ENCODE measurements at places on chromosomes 13 and 19.

DNA sequence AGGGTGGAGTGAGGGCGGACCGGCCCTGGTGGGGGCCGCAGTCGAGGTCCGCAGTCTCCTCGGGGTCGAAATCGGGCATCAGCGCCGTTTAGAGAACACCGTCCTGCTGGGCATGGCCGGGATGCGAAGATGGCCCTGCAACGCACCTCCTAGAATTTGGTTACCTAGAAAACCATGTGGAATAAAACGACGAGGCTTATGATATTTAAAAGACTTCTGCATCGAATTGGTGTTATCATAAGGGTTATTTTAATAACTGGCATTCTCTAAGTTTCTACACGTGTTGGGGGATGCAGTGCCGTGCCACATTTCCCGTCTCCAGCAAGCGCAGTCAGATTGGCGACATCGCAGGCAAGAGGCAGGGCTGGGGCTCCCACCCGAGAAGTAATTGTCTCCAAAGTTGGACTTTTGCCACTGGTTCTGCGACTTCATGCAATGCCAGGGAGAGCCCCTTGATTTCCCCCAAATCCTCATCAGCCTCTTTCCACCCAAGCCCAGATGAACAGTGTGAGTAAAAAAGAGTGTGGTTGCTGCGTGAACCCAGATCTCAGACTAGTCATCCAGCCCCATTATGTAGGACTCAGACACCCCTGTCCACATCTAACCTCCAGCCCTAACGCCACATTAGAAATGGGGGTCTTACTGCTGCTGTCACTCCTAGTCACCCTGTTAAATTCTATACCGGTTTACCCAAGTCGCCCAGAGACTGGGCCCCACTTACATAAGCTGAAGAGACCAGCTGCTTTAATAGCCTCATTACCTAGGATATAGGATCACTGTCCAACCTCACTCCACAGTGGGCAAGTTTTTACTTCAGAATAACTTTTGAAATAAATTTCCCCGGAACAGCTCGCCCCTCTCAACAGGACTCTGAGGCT is 571 bp upstream of the DHRS12 start:
- no peak for DNase-seq

- DNase-seq, result peak; percentile 96
Measured at GRCh38 chr19:39411832-39412099, 703 bp upstream of the PLEKHG2 start.

GRCh38 chr13:39516096-39516495 is 86.9 kb downstream of the LHFPL6 start:
- no peak for DNase-seq

GRCh38 chr19:788983-789700 is 8.1 kb upstream of the PTBP1 start:
- DNase-seq, result no peak

DNA sequence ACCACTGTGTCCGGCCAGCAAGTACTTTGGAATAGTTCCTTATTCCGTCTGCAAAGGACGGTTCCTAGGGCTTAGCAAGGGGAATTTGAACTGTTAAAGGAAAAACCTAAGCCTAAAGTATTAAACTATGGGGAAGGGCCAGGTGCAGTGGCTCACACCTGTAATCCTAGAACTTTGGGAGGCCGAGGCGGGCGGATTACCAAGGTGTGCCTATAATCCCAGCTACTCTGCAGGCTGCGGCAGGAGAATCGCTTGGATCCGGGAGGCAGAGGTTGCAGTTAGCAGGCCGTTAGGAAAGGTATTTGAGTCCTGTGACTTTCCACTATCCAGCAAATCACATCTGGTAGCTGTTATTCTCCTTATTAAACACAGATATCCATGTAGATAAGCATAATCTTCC is 9.4 kb upstream of the RAB20 start:
- no peak for DNase-seq

- peak; percentile 69 for DNase-seq
Measured at GRCh38 chr19:3163230-3163886, 15.2 kb upstream of the S1PR4 start.

DNA sequence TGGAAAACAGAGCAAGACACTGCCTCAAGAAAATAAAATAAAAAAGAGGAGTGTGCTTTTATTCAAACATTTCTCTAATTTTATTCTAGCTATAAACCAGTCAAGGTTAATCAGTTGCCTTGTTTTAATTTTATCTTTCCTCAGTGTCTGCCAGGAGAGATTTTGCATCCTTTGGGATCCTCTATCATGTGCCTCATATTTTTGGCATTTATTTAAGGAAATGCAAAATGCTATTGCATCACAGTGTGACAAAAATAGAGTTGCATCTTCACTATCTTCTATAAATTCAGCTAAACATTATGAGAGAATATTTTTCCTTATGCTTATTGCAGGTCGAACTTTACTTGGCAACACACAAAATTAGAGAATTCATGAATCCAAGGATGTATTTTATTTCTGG is 639.0 kb upstream of the KLF12 start:
- no peak for DNase-seq

- DNase-seq, result no peak
Measured at GRCh38 chr13:45412274-45413049, 5.7 kb downstream of the SLC25A30 start.

DNA sequence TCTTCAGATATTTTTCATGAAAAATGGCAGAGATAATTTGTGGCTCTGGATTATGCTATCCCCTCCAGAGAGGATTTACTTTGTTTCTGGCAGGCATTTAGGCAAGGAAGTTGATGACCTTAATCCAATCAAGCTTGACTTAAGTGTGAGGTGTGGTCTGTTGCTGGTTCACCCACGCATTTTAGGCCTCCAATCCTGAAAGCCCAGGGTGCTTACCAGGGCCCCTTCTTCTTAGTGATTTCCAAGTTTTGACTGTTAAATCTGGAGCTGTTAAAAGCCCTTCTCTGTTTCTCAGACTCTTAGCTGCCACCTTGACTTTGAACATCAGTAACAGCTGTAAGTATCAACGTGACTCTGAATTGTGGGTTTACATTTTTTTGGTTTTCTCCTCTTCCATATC is 161.8 kb downstream of the DNAJC15 start:
- no peak for DNase-seq

DNA sequence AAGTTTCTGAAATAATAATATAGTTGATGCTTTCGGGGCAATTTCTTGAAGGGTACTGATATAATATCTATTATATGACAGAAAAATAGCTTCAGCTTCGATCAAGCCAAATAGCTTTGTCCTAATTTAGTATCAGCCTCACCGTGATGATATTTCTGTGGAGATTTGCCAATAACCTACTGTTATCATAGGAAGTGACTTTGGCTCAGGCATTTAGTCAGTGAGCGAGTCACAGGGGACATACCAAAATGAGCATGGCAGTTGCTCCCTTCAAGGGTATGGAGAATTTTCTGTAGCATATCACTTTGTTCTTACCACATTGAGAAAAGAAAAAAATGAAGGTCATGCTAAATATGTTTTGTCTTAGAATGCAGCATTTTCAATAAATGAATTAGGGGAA is 767.6 kb upstream of the SLITRK1 start:
- no peak for DNase-seq

GRCh38 chr13:81683521-81683920 is 1342.6 kb upstream of the SPRY2 start:
- DNase-seq, result no peak

- peak; percentile 68 for DNase-seq
Measured at GRCh38 chr19:52190487-52191293, 838 bp downstream of the PPP2R1A start.

- DNase-seq, result no peak
Measured at GRCh38 chr13:112069845-112070251, 2.9 kb downstream of the SOX1 start.

DNA sequence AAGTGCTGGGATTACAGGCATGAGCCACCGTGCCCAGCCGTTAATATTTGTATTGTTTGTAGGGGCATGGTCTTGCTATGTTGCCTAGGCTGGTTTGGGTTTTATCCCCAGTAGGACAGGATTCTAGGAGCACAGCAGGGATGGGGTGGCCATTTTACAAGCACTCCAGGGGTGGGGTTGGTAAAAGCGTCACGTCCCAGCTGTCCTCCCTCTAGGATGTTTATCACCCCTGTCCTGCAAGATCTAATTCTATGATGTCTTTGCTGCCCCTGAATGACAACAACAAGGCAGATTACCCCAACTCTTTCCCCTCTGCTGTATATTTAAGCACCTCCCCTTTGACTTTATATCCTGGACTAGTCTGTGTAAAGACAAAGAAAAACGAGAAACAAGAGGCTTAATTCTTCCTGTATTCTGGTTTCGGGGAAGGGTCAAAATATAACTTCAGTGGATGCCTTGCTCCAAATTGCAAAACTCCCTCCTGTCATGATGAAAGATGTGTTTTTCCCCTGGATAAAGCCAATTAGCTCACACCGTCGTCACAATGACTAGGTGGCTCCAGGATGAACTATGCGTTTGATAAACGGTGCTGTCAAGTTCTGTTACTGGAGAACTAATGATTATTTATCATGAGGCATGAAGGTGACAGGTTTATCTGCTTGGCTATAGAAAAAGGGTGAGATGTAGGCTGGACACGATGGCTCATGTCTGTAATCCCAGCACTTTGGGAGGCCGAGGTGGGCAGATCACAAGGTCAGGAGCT is 27.8 kb upstream of the OR1M1 start:
- no peak for DNase-seq

GRCh38 chr19:1076951-1077350 is 10.0 kb downstream of the ARHGAP45 start:
- no peak for DNase-seq

DNA sequence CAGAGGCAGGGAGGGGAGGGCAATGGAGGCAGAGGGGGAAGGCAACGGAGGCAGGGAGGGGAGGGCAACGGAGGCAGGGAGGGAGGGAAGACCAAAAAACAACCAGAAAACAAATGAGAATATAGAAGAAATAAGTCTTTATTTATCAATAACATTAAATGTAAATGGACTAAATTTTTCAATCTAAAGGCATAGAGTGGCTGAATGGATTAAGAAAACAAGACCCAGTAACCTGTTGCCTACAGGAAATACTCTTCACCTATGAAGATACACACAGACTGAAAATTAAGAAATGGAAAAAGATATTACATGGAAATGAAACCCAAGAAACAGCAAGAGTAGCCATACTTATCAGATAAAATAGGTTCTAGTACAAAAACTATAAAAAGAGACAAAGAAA is 536.3 kb downstream of the TBC1D4 start:
- DNase-seq, result no peak

DNA sequence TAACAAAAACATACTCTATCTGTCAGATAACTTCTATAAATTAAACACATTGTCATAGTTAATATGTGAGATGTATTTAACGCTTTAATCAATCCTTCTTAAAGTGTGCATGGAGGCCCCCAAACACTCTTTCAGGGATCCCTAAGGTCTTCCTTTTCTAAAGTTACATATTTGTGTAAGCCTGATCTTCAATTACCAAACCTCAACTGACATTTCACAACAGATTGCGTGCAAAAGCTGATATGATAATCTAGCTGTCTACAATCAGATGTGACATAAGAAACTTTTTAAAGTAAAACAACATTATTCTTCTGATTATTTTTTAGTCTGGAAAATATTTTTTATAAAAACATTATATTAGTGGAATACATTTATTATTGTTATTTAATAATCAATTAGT is 1850.4 kb downstream of the OLFM4 start:
- DNase-seq, result no peak

GRCh38 chr19:14954071-14954655 is 12.9 kb downstream of the OR7C2 start:
- DNase-seq, result no peak

DNA sequence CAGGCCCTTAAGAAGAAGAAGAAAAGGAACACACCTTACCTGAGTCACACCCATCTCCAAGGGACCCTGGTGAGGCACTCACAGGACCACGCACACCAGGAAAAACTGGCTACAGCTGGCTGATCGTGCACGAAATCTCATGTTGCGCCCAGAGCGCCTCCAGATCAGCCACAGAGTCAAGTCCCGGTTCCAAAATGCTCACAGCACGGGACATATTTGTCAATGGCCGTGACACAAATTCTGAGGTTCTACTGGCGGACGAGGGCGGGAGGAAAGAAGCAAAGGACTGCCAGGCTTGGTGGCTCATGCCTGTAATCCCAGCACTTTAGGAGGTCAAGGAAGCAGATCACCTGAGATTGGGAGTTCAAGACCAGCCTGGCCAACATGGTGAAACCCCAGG is 21.5 kb downstream of the SH3GL1 start:
- DNase-seq, result no peak

DNA sequence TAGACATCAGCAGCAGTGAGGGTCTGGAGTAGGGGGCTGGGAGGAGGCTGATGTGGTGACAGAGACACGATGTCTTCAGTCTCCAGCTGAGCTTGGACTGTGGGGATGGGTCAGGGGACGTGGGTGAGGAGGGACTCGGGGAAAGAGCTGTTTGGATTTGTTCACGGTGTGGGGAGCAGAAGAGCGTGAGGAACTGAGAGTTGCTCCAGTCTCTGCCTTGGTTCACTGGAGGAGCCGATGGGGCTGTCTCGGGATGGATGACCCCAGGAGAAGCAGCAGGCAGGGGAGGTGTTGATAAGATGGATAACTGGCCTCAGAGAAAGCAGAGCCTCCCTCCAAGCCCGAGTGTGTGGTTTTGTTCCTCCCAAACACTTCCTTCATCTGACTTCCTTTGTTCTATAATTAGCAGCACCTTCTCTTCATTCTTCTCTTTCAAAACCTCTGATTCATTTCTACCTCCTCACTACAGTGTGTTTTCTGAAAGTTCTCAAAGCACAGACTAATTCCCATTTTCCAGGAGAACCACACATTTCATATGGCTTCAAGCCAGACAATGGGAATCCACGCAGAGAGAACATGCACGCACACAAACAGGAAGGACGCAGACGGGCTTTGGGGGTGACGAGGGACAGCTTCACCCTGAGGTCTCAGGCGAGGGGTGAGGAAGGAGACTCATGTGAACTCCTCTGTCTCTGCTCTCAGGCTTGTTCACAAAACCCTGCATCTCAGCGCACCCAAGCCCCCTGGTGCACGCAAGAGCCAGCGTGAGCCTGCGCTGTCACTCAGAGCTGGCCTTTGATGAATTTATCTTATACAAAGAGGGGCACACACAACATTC is 18.6 kb downstream of the LAIR2 start:
- DNase-seq, result no peak

- no peak for DNase-seq
Measured at GRCh38 chr19:23795462-23795861, 36.8 kb upstream of the ZNF681 start.

- no peak for DNase-seq
Measured at GRCh38 chr19:19704836-19705235, 28.1 kb downstream of the ZNF14 start.

DNA sequence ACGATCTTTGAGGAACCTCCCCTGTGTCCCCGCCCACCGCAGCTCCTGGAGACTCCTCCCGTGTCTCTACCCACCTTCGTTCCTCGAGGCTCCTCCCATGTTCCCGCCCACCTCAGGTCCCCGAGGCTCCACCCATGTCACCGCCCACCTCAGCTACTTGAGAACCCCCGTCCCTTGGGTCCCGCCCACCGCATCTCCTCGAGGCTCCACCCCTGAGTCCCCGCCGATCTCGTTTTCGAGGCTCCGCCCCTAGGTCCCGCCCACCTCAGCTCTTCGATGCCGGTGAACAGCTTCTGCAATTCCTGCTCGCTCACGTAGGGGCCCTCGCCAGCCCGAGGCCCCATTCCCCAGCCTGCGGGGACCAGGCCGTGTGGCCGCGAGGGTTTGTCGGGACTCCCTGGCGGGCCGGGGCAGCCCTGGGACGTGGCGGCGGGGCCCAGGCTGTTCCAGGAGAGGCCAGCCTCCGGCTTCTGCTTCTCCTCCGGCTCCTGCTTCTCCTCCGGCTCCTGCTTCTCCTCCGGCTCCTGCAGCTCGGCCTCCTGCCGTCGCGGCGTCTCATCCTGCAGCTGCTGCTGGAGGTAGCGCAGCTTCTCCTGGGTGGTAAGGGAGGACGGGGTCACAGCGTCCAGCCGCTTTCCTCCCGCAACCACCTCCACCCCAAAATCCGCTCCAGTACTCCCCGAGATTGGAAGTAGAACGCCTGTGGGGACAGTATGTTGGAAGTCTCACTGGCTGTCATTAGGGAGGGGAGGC is 16.7 kb downstream of the TSKS start:
- DNase-seq, result peak; percentile 64

All from choroid plexus epithelial cell (primary cell).